Right lobe of liver (tissue), 6 donors: ENCODE measurements at places on chromosomes 4 and X. TPM values are rescaled to one million over a fixed set of nuclear protein-coding genes. Genes with fewer than 3 reads are reported as not detected.

The MMRN1 gene
- total RNA-seq: 5.4 TPM

The USP27X gene
- 1.2 TPM for total RNA-seq

The RBM46 gene
- total RNA-seq: not detected

The LNX1 gene
- total RNA-seq: 5.6 TPM

The MAGEE2 gene
- total RNA-seq: not detected

The ACOT9 gene
- total RNA-seq: 16.4 TPM

The GPR143 gene
- total RNA-seq: 0.47 TPM

The L1CAM gene
- 0.64 TPM for total RNA-seq

The MAP7D2 gene
- not detected for total RNA-seq

The UGT2B11 gene
- 1.4 TPM for total RNA-seq

The GDPD2 gene
- total RNA-seq: not detected
